ENCODE measurements at places on chromosomes 3 and 15. TPM values are rescaled to one million over a fixed set of nuclear protein-coding genes. Genes with fewer than 3 reads are reported as not detected.

Gene GOLGA8M
- total RNA-seq = 1.9 TPM

Gene CPLX3
- 42.8 TPM for total RNA-seq

Gene NEK11
- total RNA-seq = 17.9 TPM

Gene SLC24A5
- total RNA-seq = 22.1 TPM

Gene GOLGA6L7
- total RNA-seq = not detected

Gene SLC30A4
- total RNA-seq = 15.9 TPM

Gene AMT
- total RNA-seq = 13.3 TPM

Gene FBLN2
- 122 TPM for total RNA-seq

Gene PCSK6
- 48.1 TPM for total RNA-seq

Gene WDR93
- total RNA-seq = 0.66 TPM

Gene AGBL1
- total RNA-seq = 3.7 TPM

Gene PLCL2
- 71.1 TPM for total RNA-seq

Gene C2CD4A
- not detected for total RNA-seq

Gene FAM81A
- 4.2 TPM for total RNA-seq

Gene TF
- total RNA-seq = 1,294 TPM

Gene TRH
- total RNA-seq = 14.0 TPM

Gene IGF2BP2
- 84.2 TPM for total RNA-seq

Gene KY
- total RNA-seq = 13.8 TPM

Gene MCF2L2
- 21.3 TPM for total RNA-seq

Gene CCDC33
- total RNA-seq = 5.2 TPM

Gene SLC28A1
- 0.16 TPM for total RNA-seq

Gene ACOX2
- total RNA-seq = 22.8 TPM

Gene ARHGEF26
- 37.5 TPM for total RNA-seq

Gene LRTM1
- total RNA-seq = 22.9 TPM

Gene ATP2B2
- total RNA-seq = 28.0 TPM

Gene SOX2
- 128 TPM for total RNA-seq

Gene NMNAT3
- 21.2 TPM for total RNA-seq

Gene LRRC49
- 63.4 TPM for total RNA-seq

Gene CD200
- 35.0 TPM for total RNA-seq

Gene GOLGA8O
- total RNA-seq = 1.5 TPM

Gene PSTPIP1
- 3.4 TPM for total RNA-seq

Gene TMC3
- total RNA-seq = 0.22 TPM

Gene LRRN1
- 61.6 TPM for total RNA-seq

Gene MESP2
- total RNA-seq = 2.8 TPM

Gene GNAT1
- total RNA-seq = 66.7 TPM

Gene SUSD5
- total RNA-seq = 3.9 TPM

Gene PPP1R14D
- not detected for total RNA-seq

Gene CHRD
- total RNA-seq = 26.8 TPM

Gene ILDR1
- total RNA-seq = 0.99 TPM

Gene GPR87
- 1.3 TPM for total RNA-seq

Gene ALDH1A2
- 53.7 TPM for total RNA-seq

Gene GOLGA6D
- not detected for total RNA-seq

Gene BDH1
- 23.8 TPM for total RNA-seq
